ENCODE measurements at places on chromosomes 6 and 20.

DNA sequence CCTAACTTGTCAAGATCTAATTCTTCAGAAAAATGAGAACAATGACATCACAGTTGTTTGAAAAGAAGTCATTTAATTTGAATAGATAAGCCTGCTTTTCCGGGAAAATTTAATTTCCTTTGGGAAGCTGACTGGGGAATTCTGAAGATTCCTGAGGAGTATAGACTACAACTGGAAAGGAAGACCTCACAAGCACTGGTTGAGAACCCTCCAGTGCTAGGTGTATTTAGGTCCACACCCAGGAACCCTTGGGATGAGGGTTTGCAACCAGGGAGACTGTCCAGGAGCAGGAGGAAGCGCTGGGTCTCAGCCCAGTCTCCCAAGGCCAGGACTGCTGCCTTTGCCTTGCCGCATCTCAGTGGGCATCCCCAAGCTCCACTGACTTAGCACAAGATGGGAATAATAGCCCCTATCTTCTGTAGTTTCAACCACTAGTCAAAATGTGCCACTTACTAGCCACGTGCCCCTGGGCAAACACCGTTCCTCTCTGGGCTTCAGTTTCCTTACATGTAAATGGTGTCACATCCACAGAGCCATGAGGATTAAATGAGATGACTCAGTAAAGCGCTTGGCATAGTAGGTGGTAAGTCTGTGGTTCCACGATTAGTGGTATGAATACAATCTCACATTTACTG lies 6.9 kb upstream of the CD93 start:
- no peak for DNase-seq

DNA sequence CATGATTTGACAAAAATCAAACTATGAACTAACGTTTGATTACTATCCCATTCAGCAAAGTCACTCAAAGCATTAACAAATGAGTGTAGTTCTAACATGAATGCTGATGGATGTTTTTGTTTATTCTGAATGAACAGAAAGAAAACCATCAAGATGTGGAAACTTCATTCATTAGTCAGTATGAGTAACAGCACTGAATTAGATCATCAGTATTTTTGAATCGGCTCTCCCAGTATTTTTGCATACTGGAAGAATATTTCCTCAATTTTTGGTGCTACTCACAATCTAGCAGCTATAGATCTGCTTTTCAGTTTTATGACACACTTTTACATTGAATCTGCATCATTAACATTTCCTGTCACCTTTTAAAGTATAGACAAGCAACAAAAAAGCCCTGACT lies 63.8 kb upstream of the CD83 start:
- DNase-seq: no peak

GRCh38 chr6:343960-344815 lies 47.4 kb upstream of the IRF4 start:
- DNase-seq: no peak

- no peak for DNase-seq
These were observed 22.3 kb downstream of the MDN1 start for GRCh38 chr6:89797317-89797716.

DNA sequence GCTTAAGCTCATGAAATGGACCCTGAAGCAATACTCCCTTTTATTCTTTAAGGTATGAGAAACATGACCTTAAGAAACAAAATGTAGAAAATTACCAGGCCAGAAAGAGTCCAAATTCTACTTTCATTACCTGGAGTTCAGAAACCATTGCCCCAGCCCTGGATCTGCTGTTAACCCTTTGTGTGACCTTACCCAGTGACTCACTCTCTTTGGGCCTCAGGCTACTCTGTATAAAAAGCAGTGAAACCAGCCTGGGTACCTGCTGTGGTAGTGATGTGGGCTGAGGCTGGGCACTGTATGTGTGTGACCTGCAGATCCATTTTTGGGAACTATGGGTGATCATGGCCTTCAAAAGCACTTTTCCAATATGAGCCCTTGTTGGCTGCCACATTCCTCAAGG lies 47.2 kb downstream of the SLC9A8 start:
- DNase-seq: no peak

- DNase-seq: no peak
These were observed 101.1 kb downstream of the CDK19 start for GRCh38 chr6:110714143-110714542.

GRCh38 chr6:138278326-138278725 lies 60.0 kb upstream of the PBOV1 start:
- DNase-seq: no peak

GRCh38 chr6:19719691-19720128 lies 117.5 kb upstream of the ID4 start:
- DNase-seq: no peak

DNA sequence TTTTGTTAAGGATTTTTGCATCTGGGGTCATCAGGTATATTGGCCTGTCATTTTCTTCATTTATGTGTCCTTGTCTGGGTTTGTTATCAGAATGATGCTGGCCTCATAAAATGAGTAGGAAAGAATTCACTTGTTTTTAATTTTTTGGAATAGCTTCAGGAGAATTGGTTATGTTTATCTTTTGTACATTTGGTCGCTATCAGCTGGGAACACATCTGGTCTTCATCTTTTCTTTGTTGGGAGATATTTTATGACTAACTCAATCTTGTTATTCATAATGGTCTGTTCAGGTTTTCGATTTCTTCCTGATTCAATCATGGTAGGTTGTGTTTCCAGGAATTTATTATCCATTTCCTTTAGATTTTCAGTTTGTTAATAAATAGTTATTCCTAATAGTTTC lies 207.5 kb upstream of the ASCC3 start:
- no peak for DNase-seq

DNA sequence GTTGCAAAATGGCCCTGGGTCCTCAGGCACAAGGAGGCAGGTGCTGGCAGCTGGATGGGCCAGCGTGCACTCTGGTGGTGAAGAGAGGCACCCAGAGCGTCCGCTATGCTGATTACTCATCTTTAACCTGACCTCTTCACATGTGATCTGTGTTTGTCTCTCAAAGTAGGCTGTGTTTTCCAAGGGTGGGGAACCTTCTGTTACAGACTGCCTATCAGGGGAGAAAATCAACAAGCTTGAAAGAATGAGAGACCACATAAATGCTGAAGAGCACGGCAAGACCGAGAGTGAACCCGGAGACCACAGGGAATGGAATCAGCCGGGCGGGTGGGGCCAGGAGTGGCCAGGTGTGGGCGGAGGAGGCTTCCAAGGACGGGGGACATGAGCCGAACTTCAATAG lies 16.2 kb downstream of the BNIP5 start:
- no peak for DNase-seq

DNA sequence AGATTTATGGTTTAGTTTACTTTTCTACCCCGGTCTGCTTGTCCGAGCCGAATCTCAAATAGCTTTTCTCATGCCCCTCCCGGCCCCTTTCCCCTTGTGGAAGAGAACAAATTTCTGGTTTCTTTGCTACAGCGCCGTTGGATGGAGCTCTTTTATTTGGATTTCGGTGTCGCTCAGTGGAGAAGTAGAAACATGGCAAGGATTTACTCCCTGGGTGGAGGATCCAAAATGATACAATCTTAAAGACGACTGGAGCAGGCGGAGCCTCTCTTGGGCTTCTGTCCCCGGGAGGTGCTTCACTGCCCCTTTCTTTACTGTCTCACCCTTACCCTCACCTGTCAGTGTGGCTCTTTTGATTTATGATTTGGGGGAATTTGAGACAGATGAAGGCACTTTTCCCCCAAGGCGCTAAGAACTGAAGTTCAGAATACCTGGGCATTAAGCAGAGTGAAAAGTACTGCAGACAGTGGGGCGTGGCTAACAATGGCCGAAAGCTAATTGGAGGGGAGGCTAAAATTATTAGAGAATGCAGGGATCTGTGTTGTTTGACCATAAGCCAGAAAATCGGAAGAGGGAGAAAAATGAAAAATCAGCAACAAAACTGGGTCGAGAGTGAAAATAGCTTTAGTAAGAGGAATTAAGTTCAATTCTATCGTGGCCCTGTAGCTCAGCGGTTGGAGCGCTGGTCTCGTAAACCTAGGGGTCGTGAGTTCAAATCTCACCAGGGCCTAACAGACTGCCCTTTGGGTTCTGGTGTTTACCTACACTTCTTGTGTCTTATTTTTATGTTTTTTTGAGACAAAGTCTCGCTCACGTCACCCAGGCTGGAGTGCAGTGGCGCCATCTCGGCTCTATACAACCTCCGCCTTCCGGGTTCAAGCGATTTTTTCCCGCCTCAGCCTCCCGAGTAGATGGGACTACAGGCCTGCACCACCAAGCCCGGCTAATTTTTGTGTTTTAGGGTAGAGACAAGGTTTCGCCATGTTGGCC lies 145.1 kb upstream of the ZNF184 start:
- DNase-seq: no peak

DNA sequence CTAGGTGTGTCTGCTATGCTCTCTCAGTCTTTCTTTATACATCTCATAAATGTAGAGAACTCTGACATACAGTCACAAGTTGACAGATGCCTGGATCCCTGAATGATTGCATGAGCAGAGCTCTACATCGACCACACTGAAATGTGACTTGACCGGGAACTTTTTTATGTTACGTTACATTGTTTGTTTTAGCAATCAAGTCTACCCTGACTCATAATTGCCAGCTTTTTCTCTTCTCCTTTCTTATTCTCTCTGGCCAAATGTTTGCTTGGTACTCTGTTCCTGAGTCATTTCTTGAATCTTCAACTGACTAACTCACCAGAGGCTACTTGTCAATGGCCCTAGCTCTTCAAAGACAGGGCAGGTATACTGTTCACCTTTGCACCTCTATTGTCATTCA lies 213.6 kb upstream of the DTNBP1 start:
- DNase-seq: no peak

GRCh38 chr6:123804014-123804786 lies 535 bp downstream of the NKAIN2 start:
- no peak for DNase-seq

DNA sequence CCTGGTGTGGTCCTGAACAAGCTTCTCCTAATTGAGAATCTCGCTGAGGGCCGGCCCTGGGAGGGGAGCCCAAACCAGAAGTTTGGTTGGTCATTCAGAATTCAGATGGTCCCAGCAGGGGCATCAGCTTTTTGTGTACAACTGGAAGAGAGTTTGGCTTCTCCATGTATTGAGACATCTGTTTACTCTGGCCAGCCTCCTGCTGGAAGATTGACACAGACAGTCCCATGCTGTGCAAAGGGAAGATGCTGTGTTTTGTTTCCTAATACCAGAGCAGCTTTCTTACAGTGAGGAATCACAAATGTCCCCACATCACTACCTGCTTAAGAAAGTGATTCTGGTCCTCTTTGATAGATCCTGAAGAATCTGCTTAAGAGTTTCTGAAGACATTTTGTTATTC lies 97.8 kb downstream of the PLEKHG1 start:
- DNase-seq: no peak

GRCh38 chr6:167113935-167114910 lies 8.7 kb upstream of the CCR6 start:
- DNase-seq: no peak

DNA sequence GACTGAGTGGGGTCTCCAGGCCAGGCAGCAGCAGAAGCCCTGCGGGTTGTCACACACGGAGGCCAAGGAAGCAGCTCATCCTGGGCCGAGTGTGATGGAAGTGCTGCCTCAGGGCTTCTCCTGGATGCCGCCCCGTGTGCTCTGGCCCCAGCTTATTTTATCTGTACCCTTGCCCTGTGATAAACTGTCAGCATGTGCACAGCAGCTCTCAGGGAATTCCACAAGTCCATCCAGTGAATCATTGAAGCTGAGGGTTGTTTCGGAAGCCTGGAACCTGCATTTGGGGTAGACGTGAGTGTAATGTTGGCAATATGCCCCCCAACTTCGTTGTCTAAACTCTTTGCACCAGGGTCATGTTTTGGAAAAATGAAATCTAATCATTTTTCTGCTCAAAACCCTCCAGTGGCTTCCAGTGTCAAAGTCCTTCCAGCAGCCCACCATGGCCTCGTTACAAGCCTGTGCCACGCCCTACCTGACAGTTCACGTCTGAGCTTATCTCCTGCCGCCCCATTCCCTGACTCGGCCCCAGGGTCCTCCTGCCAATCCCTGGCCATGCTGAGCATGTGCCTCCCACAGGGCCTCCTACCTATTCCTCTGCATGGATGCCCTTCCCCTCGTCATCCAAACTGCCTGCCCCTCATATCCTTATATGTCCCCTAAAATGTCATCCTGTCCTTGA lies 168.1 kb upstream of the THBS2 start:
- DNase-seq: no peak

DNA sequence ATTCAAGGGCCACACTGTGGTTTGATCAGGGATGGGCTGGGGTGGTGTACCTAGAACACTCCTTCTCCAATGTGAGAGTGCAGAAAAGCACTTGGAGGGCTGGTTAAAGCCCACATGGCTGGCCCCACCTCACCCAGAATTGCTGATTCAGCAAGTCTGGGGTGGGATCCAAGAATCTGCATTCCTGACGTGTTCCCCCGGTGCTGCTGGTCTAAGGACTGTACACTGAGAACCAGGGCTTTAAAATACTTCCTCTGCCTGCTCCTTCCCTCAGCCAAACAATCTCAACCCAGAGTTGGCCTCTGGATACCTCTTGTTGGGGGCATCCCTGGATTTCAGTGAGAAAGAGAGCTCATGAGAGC lies 13.4 kb upstream of the OCSTAMP start:
- DNase-seq: no peak

DNA sequence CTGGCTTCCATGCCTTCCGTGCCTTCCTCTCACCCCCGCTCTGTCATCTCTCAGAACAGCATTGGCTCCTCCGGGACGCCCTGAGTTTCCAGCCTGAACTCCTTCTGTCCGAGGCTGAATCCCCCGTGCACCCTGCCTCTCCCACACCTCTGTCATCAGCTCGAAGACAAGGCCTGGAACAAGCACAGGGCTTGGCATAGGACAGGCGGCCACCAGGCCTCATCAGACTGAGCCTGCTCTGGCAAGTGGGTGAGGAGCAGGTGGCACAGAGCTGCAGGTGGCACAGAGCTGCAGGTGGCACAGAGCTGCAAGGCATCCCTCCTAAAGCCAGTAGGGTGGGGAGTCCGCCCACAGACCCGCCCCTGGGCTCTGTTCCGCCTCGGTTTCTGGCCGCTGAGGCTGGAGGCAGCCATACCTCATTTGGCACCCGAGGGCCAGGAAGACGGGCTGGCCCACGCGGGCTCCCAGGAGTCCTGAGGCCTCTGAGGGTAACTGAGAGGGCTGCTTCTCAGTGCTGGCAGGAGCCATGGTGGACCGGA lies 60.2 kb downstream of the EZR start:
- no peak for DNase-seq

DNA sequence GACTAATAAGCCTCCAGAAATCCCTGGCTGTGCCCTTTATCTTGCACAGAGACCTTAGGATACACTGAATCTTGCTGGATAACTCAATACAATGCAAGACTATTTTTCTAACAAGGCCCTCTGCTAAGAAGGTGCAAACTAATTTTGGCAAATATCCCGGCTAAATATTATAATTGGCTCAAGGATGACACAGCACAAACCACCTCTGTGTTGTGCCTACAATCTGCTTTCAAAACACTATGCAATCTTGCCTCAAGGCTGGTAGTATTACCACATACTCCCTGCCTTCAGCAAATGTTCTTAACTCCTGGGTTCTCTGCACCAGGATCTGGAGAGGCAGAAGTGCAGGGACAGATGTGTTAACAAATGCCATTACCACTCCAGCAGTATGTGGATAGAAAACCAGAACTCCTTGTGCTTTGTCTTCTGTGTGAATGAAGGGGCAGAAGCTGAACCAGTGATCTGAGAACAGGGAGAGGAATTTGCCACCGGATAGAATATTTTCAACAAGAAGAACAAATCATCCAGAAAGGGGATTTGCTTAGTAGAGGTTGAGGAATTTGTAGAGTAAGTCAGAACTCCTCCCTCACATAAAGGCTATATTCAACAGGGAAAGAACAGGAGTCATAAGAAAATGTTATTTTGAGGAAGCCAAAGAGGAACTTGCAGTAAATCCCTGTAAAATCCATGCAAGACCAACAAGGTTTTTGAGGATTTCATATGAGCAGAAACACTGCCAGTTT lies 74.1 kb upstream of the SLC4A11 start:
- DNase-seq: no peak
